T-helper 9 cell (primary cell): ENCODE measurements at places on chromosomes 6 and 20.

GRCh38 chr6:10589429-10589727 lies 68.2 kb downstream of the GCNT2 start:
- DNase-seq, result no peak

DNA sequence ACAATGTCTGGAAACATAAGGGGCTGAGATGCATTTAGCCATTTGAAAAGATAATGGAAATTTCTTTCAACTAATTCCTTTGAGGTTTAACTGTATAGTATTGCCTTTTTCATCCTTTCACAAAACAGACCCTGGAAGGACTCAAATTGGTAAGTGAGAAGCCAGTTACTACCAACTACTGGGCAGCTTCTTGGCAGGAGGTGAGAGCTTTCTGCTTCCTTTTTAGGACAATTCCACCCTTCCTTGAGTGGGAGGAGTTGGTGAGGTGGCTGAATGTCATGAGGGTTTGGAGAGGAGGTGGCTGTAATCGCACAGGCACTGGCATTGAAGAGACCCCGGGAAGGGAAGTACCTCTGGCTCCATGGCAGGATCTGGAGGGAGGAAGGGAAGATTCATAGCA lies 341.1 kb downstream of the NRN1 start:
- DNase-seq, result no peak

DNA sequence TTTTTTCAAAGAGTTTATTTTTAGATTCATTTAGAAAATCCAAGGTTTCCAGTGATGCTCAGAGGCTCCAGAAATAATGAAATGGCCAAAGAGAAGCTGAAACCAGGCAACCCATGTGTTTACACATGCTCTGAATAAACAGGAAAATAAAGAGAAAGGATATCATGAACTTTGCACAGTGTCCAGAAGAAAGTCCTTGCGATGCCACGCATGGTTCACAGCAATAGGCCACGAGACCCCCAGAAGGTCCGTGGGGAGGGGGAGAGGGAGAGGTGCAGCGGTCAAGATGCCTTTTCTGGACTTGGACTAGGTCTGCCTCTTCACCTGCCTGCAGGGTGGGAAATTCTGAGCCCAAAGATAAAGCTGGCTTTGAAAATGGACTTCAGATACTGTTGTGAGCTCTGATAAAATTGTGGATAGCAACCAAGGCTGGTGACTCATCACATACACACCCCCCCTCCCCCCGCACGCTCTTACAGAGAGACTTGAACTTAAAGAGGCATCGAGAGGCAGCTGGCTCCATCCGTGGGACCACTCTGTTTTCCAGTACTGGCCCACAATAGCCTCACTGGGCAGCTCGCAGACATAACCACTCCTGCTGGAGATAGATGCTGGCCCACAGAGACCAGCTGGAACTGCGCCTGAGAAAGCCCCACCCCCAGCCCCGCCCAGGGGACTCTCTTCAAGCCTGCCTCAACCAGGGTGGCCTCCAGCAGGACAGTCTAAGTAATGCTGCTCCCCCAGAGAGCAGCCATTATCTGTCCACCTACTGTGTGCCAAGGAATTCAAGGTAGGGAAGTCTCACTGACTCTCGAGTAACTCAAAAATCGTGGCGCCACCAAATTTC lies 21.2 kb upstream of the NFATC2 start:
- no peak for DNase-seq

DNA sequence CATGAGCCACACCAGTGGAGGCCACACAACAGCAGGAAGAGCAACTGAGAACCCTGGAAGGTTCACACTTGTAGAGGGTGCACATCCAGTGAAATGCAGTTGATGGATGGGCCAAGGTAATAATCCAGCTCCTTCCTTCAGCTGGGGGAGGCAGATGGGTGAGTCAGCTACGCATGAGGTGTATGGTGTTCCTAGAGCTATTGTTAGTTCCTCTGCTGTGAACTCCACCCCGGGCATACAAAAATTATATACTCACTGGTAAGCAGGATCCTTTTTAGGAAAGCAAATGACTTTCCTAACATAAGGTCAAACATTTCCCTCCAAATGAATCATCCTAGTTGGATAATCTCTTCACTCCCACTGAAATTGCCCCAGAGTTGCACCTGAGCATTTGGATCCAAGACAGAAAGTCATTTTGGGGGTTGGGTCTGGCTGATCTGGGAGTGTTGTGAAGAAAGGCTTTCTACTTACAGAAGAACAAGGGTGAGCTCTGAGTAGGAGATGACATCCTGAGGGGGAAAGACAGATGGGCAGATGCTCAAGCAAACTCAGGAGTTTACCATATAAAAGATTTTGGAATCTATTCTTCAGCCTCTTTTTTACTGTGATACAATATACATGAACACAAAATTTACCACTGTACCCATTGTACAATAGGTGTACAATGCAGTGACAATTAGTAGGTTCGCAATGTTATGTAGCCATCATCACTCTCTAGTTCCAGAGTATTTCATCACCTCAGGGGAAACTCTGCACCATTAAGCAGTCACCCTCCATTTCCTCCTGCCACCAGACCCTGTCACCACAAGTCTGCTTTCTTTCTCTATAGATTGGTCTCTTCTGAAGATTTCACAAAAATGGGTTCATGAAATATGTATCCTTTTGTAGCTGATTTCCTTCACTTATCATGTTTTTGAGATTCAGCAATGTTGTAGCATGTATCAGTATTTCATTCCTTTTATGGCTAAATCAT lies 11.1 kb downstream of the HLA-F start:
- DNase-seq, result no peak

GRCh38 chr6:6026513-6027205 lies 19.9 kb upstream of the NRN1 start:
- DNase-seq, result no peak

DNA sequence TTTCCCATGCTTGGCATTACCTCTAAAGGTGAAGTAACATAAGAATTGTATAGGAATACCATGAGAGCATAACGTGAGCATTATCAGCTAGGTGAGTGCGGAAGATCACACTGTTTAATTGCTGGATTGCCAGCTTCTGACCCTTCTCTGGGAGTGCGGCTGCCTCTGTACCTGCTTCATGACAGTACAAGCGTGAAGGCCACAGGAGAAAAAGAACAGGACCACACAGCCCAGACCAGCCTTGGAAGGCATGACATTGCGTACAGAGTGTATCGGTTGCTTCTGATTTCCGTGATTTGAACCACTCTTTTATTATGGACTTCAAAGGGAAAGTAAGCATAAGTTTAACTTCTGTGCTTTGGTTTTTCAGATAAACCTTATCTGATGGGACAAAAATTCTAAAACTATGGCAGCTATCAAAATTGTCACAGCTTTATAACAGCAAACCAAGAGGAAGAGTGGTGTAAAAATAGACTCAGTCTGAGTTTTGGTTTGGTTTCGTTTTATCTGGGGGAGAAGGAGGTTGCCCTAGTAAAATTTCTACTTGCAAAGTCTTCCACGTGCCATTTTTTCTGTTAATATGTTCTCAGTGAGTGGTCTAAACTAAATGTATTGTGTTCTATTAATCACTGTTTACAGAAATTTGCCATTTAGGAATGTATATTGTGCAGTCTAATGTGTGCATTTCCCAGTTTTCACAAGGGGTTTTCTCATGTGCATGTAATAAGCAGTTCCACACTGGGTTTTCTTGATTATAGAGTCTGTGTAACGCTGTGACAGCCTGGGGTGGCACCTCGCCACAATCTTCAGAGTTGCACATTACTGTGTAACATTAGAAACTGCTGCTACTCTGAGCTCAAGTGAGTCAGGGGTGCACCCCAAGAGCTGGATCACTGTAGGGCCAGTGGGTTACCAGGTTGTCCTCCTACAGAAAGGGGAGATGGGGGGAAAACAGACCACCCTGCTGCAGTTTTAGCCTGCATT lies 97.3 kb downstream of the RPP40 start:
- DNase-seq, result no peak

GRCh38 chr6:147676495-147677199 lies 168.2 kb downstream of the SAMD5 start:
- no peak for DNase-seq

DNA sequence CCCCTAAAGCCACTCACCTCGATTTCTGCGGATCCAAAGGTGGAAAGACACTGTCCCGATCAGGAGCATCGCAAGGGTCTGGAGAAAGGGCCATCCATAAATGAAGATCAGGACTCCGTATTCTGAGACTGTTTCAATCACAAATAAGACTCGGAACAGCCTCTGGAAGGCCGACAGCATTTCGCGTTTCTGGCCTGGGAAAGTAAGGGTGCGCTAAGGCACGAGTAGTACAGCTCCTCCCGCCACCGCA lies 44.6 kb downstream of the DPPA5 start:
- DNase-seq, result no peak

GRCh38 chr6:41200296-41200900 lies 551 bp downstream of the TREML2 start:
- DNase-seq, result peak; percentile 21

GRCh38 chr20:21083825-21084325 lies 22.3 kb downstream of the LINC00237 start:
- no peak for DNase-seq

- no peak for DNase-seq
Observed at GRCh38 chr20:10728873-10729670, 55.3 kb upstream of the JAG1 start.
